ENCODE measurements at places on chromosomes 7 and 10.

DNA sequence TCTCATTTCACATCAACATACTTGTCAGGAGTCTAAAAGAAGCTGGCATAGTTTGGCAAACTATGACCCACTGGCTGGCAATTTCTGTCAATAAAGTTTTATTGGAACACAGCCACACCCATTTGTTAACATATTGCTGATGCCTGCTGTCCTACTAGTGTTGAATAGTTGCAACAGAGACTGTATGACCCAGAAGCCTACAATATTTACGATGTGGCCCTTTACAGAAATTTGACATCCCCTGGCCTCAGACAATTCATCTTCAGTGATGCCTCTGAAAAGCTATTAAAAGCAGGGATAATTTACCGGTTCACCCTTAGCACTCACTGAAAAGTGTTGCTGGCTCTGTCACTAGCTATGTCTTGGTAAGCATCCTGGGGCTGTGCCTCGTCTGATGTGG lies 155.2 kb downstream of the ARID5B start:
- DNase-seq: no peak

GRCh38 chr10:58158806-58159205 lies 108.9 kb downstream of the IPMK start:
- no peak for DNase-seq

GRCh38 chr10:27998954-27999275 lies at the start of gene ODAD2:
Gene ODAD2 (minus strand): TSS chr10:27999079. CDS start chr10:27995142, 3,937 bp downstream.
- no peak for DNase-seq

- DNase-seq: no peak
Observed at GRCh38 chr7:134298902-134299683, 17.6 kb downstream of the SLC35B4 start.

GRCh38 chr7:155361947-155362346 lies 64.3 kb downstream of the INSIG1 start:
- DNase-seq: no peak

DNA sequence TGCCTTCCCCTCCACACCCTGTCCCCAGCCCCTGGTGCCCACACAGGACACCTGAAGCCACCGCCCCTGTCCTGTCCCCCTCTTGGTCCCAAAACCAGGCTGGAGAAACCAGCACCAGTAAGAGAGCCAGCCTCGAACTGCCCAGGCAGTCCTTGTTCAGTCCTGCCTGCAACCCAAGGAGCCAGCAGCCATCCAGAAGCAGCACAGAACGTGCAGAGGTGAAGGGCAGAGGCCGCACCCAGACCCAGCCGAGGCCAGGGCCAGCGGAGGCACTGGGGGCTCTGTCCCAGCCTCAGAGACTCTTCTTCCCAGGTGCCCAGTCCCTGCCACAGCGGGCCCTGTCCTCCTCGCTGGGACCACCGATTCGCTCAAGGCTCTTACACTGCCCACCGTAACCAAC lies 23.3 kb upstream of the CNPY1 start:
- DNase-seq: no peak

DNA sequence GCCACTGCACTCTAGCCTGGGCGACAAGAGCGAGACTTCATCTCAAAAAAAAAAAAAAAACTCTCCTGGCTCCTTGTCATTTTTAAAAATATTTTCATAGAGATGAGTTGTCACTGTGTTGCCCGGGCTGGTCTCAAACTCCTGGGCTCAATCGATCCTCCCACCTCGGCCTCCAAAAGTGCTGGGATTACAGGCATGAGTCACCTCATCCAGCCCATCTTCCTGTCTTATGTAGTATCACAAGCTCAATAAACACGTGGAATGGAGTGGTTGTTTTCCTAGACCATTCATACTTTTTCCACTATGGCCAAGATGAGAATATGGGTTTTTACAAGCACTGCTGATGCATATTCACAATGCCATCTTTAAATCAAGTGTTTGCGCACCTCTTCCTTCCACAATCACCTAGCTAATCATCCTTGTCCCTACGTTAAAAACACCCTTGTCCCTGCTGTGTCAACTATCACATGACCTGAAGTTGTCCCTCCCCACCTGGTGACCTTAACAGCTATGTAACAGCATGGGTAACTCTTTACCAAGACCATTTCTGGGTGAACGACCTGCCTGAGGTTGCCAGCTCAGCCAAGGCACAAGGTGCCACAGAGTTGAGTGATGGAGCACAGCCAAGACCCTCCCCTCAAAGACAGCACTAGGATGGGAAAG lies 21.3 kb downstream of the DLG5 start:
- DNase-seq: no peak

- DNase-seq: no peak
Observed at GRCh38 chr10:43905512-43906236, 257.0 kb upstream of the ZNF32 start.

DNA sequence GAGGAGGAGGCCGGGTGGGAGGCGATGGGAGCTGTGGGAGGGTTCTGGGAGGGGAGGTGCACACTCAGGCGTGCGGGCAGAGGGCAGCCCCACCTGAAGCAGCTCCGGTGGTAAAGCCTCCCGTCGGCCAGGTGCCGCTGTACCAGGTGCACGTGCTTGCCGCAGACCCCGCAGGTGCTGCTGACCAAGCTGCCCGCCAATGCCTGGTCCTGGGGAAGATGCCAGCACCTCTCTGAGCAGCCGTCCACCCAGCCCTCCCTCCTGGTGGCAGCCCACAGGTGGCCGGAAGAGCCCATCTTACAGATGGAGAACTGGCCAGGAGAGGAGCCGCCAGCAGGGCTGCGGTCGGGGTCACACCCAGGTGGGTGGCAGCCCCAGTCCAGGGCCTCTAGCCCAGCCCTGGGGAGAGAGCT lies 12.6 kb downstream of the MICALL2 start:
- no peak for DNase-seq

DNA sequence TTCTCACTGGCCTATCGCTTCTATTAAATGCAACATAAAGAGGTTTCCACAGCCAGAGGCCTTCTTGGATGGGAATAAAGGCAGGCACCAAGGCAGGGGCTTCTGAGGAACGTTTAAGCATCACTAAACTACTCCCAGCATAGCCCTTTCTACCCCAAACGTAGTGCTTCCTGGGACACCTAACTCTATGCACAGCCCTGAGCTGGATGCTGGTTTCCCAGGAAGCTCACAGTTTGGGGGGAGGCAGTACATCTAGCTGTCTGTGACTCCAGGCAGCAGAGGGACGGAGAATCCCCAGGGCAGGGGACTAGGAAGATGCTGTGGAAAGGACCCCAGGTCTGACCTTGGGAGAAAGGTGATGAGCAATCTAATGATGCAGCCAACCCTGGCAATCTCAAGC lies 192.8 kb upstream of the ZMIZ1 start:
- no peak for DNase-seq

- no peak for DNase-seq
Observed at GRCh38 chr7:36303202-36304098, 86.2 kb upstream of the ANLN start.

GRCh38 chr10:124403548-124403947 lies 15.2 kb downstream of the OAT start:
- peak; percentile 77 for DNase-seq

GRCh38 chr7:151426441-151426903 lies 13.5 kb downstream of the CRYGN start:
- no peak for DNase-seq

GRCh38 chr7:65325793-65326432 lies 47.7 kb upstream of the ZNF92 start:
- DNase-seq: no peak

GRCh38 chr10:31014161-31014875 lies 17.3 kb downstream of the ZNF438 start:
- DNase-seq: no peak

- DNase-seq: no peak
Observed at GRCh38 chr7:29749701-29750321, 56.5 kb upstream of the WIPF3 start.

- DNase-seq: no peak
Observed at GRCh38 chr7:129529643-129530042, 27.3 kb downstream of the SMKR1 start.

GRCh38 chr7:95951531-95951930 lies 179.2 kb downstream of the DYNC1I1 start:
- DNase-seq: no peak

- DNase-seq: no peak
Observed at GRCh38 chr10:95759233-95759826, 3.4 kb downstream of the ENTPD1 start.

DNA sequence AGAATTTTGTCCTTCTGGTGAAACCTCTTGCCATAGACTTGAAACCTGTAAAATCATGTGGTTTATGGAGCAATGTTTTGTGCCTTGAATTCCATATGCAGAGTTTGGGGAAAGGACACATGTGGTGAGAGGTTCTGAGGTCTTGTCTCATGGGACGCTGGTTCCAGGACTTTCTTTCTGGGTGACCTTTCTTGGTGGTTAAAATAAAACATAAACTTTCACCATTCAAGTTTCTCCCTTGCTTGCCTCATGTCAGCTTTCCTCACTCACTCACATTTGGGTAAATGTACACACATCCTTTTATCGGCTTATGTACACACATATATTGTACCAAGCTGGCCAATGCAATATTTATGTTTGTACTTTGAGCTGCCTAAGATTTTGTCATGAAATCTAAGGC lies 144.9 kb upstream of the CELF2 start:
- DNase-seq: no peak

GRCh38 chr7:100588438-100588837 lies 2.3 kb downstream of the FBXO24 start:
- DNase-seq: peak; percentile 60

DNA sequence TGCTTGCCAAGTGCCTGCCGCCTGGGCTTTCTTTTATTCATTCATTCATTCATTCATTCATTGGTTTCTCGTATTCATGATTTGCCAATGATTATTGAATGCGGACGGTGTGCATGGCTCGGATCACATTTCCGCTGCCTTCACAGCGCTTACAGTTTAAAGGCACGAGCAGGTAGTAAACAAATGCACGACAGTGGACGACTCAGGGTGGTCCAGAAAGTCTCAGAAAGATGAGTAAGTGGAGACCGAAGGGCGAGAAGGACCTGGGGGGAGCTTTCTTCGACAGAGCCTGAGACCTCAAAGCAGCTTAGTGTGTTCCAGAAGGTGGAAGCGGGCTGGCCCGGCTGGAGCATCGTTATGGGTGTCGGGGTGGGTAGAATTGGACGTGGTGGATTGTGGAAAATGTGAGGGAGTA lies 506 bp downstream of the MCM10 start:
- peak; percentile 36 for DNase-seq

DNA sequence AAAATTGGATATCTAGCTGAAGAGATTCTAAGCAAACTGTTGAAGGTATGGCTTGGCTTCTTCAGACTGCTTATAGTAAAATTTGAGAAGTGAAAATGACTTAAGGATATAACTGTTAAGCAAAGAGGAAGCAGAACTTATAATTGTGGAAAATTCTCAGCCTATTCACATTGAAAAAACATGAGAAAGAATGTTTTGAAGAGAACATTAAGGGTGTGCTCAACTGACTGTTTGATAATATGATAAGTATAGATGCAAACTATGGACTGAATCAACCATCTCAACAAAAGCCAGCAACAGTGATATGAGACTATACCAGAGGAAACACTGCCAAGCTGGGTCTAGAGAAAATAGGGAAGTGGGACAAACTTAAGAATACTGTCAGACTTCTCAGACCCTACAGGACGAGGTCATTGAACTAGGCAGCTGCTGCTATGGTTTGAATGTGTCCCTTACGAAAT lies 133.1 kb upstream of the PPP1R3A start:
- DNase-seq: peak; percentile 20

DNA sequence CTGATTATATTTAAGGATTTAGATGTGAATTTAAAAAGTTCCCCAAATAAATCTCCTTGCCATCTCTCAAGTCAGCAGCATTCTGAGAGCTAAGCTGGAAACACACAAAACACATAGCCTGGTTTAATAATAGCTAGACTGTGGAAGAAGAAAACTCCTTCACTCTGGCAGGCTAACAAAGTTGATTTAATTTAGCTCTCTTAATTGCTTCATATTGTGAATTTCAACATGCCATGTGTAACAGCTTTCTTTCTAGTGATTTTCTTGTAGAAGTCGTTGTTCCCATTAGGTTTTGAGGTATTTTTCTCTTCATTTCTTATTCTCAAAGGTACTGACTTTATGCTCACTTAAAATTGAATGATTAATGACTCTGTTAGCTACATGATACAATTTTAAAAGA lies 216.8 kb upstream of the AKR1E2 start:
- DNase-seq: no peak

GRCh38 chr10:121154846-121155245 lies 303.7 kb downstream of the WDR11 start:
- no peak for DNase-seq

GRCh38 chr10:131532291-131532690 lies 220.8 kb upstream of the TCERG1L start:
- no peak for DNase-seq

DNA sequence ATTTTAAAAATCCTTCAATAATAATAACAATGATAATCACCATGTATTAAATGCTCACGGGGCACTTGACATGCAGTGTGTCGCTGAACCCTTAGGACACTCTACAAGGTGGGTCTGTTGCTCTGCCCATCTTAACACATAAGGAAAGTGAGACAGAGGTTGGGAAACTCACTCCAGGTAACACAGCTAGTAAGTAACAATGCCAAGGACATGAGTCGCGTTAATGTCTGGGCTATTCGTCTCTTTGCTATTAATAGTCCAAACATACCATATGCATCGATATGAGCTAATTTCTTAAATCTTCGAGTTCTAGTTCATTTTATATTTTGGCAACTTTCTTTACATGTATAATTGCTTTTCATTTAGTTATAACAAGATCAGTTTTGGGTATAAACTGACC lies 79.5 kb downstream of the BEND7 start:
- DNase-seq: no peak

DNA sequence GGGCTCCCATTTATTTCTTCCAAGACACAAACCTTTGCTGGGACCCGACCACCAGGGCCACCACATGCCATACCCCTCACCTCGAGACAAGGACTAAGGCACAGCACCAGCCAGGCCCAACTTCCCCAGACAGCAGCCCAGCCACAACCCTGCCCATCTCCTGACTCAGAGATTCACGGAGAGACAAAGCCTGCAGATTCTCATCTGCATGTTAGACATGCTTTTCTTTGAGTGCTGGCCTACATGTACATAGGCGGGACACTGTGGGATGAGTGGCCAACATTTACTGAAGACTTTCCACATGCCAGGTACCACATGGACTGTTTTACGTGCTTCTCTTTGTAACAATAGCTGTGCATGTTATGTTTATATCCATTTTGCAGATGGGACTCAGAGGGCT lies 221.3 kb upstream of the ZMIZ1 start:
- DNase-seq: no peak

- no peak for DNase-seq
Observed at GRCh38 chr7:19106241-19107080, 11.0 kb downstream of the TWIST1 start.

- DNase-seq: no peak
Observed at GRCh38 chr7:47586925-47587324, 5.0 kb upstream of the TNS3 start.

DNA sequence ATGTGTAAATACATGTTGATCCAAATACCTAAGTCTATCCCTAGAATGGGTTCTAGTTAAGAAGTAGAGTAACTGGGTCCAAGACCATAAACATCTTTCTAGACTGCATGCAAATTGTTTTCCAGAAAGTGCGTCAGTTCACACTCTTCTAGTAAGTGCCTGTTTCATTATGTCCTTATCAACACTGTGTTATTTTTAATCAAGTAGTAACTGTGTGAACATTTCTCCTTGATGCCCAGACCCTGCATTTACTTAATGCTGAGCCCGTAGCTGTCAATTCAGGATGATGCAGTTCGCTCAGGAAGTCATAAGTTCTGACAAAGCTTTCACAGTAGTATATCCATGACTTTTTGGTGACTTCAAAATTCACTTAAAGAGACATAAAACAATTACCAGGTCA lies 374.8 kb downstream of the OTUD1 start:
- no peak for DNase-seq

- peak; percentile 75 for DNase-seq
Observed at GRCh38 chr10:112314822-112315474, 31.7 kb downstream of the TECTB start.

Data from GM13976 (cell line).